ENCODE measurements at places on chromosomes 5 and 9. TPM values are rescaled to one million over a fixed set of nuclear protein-coding genes. Genes with fewer than 3 reads are reported as not detected.

DNA sequence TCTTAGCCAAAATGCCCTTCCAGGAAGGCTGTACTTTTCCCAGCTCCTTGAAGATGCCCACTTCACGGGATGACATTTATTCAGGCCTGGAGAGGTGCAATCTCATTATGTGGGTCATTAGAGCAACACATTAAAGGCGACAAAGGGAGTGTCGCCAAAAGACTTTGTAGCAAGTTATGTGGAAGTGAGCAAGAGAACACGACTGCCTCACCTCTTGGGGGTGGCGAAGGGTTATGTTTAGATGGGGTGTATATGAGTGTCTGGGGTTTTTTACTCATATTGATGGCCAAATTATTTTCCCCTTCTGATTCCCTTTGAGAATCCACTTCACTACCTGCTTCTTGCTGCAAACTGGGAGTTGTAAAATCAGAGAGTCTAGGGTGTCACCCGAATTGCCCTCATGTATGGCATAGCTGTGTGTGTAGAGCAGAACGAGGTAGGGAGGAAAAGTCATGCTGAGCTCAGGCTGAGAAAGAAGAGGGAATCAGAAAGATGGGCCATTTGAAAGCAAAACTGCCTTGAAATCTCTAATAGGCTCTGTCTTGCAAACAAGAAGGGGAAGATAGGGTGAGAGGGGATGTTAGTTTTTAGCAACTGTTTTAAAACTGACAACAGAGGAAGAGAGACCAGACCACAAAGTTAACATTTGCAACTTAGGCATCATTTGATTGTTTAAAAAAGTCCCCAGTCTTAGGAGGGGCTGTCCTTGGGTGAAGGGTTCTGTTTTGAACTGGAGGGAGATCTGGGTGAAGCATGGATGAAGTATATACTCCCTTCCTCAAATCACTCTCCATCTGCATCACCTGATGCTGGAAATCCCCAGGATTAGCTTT lies 97.1 kb upstream of the IL12B start:
- no peaks in the 10 kb centered on the region for H3K27me3 ChIP-seq
- H3K36me3 ChIP-seq, result no peaks in the 10 kb centered on the region
- no peak overlapping the region for H3K27ac ChIP-seq
- no peak for DNase-seq
- no peak overlapping the region for H3K4me3 ChIP-seq

The PHYKPL gene
- 122 TPM for total RNA-seq

DNA sequence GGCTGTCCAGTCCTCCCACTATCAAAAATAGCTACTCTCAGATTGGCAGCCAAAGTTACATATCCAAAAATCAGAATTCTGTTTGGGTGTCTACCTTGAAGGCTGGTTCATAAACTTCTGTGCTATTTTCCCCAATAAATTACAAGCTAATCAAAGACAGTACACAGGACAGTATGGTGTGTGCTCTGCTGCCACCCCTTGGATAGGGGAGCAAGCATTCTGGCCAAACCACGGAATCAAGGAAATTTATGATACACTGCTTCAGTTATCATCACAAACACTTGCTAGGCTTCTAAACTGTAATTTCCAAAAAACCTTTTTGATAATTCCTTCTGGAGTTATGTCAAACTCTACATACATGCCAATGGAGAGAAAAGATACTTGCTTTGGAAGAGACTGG lies 15.9 kb downstream of the ETF1 start:
- no peaks in the 10 kb centered on the region for H3K27me3 ChIP-seq
- H3K4me1 ChIP-seq, result peaks cover 6% of the 10 kb centered on the region
- H3K27ac ChIP-seq, result no peak overlapping the region
- H3K36me3 ChIP-seq, result no peaks in the 10 kb centered on the region
- no peak for DNase-seq
- H3K4me3 ChIP-seq, result no peak overlapping the region

DNA sequence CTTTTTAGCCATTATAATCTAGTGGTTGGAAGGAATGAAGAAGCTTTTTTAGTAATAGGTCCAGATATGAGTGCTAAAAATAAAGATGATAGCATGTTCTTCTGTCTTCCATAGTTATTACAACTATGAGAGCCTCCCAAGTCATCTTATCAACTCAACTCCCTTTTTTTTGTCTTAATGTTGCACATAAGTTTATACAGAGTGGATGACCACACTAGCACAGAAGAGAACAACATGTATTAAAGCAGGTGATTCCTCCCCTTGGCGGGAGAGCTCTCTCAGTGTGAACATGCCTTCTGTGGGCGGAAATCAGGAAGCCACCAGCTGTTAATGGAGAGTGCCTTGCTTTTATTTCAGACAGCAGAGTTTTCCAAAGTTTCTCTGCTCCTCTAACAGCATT lies 40.1 kb upstream of the STX17 start:
- H3K27ac ChIP-seq, result no peak overlapping the region
- no peaks in the 10 kb centered on the region for H3K4me1 ChIP-seq
- H3K27me3 ChIP-seq, result no peaks in the 10 kb centered on the region
- no peak overlapping the region for H3K4me3 ChIP-seq
- no peak for DNase-seq

DNA sequence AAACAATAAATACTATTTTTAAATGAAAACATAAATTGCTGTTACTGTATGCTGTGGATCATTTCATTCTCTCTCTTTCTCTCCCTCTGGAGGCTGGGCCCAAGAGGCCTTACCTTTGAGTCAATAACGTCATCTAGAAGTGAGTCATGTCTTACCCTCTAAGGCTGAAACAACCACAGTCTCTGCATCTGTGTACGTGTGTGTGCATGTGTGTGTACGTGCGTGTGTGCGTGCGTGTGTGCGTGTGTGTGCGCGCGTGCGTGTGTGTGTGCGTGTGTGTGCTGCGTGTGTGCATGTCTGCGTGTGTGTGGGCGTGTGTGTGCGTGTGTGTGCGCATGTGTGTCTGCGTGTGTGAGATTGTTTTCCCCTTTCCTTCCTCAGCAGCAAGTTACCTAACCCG lies 13.6 kb upstream of the IL17B start:
- peaks cover 11% of the 10 kb centered on the region for H3K4me1 ChIP-seq
- no peak overlapping the region for H3K27ac ChIP-seq
- no peaks in the 10 kb centered on the region for H3K36me3 ChIP-seq
- H3K27me3 ChIP-seq, result no peaks in the 10 kb centered on the region
- no peak for DNase-seq
